ENCODE measurements at places on chromosomes 2 and 18.

DNA sequence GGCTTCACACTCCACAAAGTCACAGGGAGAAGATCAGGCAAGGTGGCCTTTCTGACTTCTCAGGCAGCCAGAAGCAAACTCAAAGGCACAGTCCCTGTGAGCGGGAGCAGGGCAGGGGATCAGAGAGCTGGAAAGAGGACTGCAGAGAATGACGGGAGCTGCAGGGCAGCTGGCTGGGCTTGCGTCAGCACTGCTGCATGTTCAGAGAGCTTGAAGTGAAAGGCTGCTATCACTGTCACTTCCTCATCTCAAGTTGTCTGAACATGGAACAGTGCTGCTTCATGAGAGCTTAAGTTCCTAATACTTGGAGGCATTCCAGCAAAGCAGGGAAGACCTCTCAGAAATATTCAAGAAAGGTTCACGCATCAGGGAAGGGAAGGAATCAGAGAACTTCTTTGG, 20.4 kb downstream of the TGFBRAP1 start:
- DNase-seq, result no peak

DNA sequence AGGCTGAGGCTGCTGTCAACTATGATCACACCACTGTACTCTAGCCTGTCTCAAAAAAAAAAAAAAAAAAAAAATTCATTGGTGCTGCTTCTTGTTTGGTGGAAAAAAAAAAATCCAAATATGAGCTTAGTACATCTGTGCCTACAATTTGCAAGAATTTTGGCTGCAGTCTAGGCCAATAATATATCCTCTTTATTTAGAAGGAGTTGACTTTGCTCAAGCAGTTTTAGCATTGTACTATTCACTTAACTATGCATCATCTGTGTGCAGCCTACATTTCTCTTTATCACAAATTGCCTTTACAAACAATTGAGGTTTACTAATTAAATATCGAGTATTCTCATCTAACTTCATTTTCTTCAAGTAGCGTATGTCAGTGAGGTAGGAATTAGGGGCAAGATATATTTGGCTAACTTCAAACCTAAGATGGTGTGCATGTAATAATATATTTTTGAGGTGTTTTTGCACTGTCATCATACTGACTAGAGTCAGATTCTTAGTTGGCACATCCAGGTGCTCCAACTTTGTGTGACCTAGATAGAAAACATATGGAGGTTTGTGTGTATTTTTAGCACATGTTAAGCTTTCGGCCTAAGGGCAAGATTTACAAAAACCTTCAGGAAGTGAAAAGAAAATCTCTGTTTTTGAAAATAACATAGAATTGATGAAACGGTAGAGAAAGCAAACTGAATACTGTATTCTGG, 51.8 kb downstream of the PMS1 start:
- DNase-seq, result no peak

GRCh38 chr2:127634066-127634617, 11.8 kb upstream of the GPR17 start:
- no peak for DNase-seq

GRCh38 chr2:174694196-174694878, 69.9 kb downstream of the CHRNA1 start:
- no peak for DNase-seq

GRCh38 chr2:86499326-86499725, 58.2 kb downstream of the KDM3A start:
- no peak for DNase-seq

DNA sequence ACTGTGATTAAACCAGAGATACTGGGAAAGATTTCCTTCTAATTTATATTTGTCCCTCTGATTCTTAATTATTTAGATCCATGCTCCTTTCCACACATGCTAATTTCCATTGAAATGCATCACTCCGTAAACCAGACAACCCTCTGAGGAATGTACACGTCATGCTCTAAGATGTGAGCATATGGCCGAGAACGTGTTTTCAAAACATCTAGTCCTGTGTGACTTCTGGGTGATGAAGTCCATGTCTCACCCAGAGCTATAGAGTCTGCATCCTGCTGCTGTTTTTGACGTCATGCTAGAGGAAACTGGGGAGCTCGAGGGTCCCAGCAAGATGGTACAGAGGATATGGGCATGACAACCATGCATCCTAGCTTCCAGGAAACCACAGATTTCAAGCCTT, 53.6 kb downstream of the CAPN13 start:
- DNase-seq, result no peak

GRCh38 chr18:3219241-3219630, 532 bp downstream of the MYOM1 start:
- no peak for DNase-seq

- no peak for DNase-seq
These were observed 5.4 kb downstream of the MARS2 start for GRCh38 chr2:197710424-197711042.

- DNase-seq, result no peak
These were observed 22.5 kb downstream of the STAMBP start for GRCh38 chr2:73851274-73851673.

DNA sequence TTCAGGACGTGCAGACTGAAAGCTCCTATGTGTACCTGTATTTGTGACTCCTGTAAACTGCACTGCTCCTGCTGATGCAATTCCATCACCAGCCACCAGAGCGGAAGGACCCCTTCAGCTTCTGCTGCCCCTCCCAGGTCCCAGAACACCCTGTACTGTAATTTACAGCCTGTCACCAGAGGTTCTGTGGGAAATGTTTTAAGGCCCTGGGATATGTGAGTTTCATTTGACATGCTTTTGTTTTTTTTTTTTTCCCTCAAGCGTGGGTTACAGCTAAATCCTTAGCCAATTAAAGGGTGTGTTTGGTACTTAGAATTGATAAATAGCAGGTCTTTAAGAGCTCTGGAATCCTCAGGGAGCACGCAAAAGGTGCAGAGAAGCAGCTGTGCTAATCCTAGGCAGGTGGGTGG, 79.4 kb downstream of the KCTD1 start:
- no peak for DNase-seq

DNA sequence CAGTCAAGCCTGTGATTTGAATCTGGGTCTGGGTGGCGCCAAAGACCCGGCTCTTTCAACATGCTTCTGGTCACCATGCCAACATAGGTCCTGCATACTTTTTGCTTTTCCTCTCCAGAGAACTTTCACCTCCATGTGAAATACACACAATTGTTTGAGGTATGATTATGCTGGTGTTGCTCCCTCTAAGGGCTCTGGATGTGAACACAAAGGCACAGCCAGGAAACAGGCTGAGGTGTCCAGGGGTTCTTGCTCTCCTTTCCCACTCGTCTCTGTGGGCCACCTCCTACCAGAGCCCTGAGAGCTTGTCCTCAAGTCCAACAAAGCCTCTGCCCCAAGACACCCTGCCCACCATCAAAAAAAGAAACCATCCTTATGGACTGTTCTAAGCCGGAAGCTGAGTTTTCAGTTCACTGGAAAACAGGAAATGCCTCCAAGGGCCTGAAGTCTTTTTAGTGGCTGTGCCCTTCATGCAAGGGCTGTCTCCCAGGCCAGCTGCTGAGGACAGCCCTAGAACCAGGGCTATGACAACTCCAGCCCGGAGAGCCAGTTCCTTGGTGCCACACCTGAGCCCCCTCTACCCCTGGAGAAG, 100.2 kb upstream of the EPAS1 start:
- DNase-seq, result no peak

DNA sequence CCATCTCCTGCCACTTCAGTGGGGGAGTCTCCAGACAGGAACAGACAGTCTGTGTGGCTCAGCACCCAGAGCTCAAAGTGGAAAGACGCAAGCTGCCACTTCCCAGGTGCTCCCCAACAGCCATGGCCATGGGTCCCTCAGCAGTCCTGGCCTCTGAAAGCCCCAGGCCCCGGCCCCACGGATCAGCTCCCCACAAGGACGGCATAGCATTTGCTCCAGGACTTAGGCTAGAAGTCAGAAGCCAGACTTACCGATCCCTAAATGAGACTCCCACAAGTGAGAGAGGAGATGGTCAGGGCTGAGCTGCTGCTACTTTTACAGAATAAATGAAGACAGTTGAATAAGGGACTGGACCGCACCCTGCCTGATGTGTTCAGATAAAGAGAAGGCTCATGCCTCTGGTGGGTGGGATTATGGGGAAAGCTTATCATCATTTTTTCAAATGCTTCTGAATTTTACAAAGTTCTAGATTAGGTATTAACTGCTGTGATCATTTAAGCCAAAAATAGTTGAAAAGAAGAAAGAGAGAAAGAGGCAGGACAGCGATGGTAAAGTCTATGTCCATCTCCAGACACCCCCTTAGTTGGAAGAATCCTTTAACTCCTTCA, 50.5 kb downstream of the ADD2 start:
- no peak for DNase-seq

DNA sequence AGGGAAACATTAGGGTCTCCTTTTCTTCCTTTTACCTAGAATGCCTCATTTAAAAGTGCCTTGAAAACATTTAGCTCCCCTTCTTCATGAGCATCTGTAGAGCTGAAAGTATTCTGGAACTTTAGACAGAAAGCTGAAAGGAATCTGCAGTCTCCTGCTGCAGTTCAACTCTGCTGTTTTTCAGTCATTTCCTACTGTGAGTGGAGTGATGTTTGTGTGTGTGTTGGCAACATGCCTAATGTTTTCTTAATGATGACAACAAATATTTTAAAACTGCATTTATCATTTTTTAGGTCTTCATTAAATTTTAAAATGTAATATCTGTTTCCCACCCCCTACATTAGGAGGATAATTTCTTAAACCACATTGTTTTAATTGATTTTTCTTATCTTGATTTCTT, 66.6 kb downstream of the TWSG1 start:
- no peak for DNase-seq

- no peak for DNase-seq
These were observed 643.6 kb upstream of the FAM98A start for GRCh38 chr2:34242763-34243123.

DNA sequence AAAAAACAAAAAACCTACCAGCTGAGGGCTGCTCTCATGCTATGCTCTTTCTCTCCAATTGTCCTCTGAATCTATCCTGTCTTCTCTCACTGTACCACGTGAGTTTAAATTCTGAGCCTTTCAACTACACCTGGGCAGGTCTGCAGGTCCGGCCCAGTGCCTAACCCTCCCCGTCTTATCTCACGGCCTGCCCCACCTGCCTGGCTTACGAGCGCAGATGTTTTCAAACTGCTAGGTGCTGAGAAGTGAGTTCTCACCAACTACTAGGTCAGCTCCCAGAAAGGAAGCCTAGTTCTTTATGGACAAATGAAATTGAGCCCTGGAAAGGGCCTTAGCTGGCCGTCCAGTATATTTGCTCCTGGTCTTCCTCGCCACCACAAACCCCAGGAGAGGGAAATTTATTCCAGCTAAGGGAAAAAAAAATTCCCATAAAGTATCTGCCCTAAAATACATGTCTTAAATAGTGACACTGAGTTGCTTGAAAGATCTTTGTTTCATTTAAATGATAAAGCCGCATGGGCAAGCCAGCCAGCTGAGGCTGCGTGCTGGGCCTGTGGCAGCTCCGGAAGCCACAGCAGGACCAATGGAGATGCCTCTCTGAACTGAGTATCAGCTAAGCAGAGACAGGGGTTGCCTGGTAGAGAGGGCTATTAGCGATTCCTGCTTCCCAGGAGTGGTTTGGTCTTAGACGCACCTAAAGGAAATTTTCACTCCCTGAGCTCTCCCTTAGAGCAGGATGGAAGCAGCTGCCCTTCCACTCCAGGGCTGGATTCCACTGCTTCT, 92.5 kb upstream of the NCK2 start:
- no peak for DNase-seq

Data from neuronal stem cell (in vitro differentiated cells).